ENCODE measurements at places on chromosomes 6 and 20. TPM values are rescaled to one million over a fixed set of nuclear protein-coding genes. Genes with fewer than 3 reads are reported as not detected.

DNA sequence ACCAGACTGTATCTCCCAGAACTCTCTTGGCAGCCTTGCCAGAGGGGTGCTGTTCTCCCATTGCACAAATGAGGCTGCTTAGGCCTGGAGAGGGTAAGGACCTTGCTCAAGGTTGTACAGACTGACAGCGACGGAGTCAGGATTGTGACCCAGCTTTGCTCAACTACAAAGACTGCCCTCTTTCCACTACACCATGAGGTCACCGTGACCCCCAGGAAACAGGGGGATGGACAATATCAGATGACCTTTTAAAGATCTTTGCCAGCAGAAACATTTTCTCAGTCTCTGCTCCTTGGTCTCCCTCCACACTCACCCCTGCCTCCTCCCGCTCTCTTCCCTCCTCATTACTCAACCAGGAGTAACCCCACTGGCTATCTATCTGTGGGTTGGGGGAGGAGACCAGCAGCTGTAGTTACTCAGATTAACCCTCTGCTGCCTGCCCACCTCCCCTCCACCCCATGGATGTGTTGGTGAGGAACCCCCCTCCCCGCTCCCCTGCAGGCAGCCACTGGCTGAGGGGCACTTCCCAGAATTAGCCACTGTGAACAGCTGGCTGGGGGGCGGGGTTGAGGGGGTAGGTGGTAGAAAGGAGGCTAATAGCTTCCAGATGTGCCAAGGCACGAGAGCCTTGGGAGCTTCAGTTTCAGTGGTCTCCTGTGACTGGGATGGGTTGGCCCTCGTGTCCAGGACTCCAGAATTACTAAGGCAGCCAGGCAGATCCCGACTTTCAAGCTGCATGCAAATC lies 26.9 kb upstream of the MRPS18A start:
- peak; percentile 79 for DNase-seq

GRCh38 chr6:135675862-135676261 lies 175.6 kb upstream of the PDE7B start:
- no peak for DNase-seq

GRCh38 chr6:147738516-147739162 lies 230.1 kb downstream of the SAMD5 start:
- DNase-seq: no peak

GRCh38 chr20:43925215-43925614 lies 10.6 kb downstream of the TOX2 start:
- DNase-seq: no peak

DNA sequence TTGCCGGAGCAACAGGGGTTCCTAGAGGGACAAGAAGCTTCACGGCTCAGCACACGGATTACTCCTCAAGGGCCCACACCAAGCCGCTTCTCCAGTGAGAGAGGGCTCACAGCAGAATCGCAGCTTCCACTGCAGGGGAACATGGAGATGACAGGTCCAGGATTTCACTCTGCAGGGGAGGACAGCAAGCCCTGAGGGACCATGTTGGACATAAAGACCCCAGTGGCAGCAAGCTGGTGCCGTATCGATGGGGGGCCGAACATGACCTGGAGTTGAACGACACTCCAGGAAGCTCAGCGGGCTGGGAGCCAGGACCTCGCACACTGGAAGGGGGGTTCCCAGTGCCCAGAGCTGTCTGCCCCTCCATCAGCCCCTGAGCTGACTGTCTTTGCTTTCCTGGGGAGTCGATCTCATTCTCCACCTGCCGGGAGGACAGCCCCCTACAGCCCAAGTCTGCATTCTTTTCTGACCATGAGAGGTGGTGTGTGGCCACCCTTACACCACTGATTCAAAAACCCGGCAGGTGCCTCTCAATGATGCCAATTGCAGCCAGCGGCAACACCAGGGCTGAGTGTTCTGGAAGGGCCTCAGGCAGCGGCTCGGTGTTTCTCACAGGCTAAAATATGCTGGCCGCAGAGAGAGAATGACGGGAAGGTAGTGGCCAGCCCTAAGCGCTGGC lies 194.5 kb upstream of the CDH4 start:
- DNase-seq: no peak

DNA sequence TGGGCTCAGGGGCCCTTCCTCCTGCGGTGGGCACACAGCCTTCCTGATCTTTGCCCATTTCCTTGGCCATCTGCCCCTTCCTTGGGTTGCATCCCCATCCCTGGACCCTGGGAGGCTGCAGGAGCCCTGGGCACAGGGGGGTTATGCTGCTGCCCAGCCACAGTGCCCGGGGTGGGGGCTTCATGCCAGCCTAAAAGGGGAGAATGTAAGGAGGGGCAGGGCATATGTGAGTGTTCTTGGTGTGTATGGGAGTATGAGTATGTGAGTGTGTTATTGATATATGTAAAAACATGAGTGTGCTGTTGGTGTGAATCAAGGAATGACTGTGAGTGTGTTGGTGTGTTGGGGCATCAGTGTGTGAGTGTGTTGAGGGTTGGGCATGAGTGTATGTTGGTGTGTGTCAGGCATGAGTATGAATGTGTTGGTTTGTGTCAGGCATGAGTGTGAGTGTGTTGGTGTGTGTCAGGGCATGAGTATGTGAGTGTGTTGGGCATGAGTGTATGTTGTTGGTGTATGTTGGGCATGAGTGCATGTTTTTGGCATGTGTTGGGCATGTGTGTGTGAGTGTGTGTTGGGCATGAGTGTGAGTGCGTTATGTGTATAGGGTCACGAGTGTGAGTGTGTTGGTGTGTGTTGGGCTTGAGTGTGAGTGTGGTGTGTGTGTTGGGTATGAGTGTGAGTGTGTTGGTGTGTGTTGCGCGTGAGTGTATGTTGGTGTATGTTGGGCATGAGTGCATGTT lies 14.7 kb upstream of the CST8 start:
- DNase-seq: no peak

GRCh38 chr20:57748601-57749130 lies 38.9 kb upstream of the PMEPA1 start:
- no peak for DNase-seq

MOG gene
- total RNA-seq: not detected

ADGRF4 gene
- total RNA-seq: 2.3 TPM

Data from type B pancreatic cell (in vitro differentiated cells).